ENCODE measurements at places on chromosomes 7 and 10. TPM values are rescaled to one million over a fixed set of nuclear protein-coding genes. Genes with fewer than 3 reads are reported as not detected.

The HABP2 gene
- total RNA-seq, result not detected

The GRM3 gene
- not detected for total RNA-seq

The NOBOX gene
- not detected for total RNA-seq

The KCNIP2 gene
- total RNA-seq, result 2.7 TPM

DNA sequence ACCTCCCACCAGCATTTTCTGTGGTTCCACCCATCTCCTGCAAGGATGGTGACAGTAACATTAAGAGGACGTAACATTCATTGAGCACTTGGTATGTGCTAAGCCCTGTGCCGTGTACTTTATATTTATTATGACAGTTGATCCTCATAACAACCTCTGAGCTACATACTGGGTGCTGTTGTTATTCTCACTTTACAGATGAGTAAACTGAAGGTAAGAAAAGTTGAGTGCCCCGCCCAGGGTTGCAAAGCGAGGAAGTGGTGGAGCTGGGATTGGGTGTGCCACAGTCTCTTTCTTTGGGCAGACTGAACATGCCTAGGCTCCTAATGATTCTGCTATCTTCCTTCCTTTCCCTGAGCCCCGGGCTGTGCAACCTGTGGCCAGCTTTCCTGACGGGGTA, 107.4 kb downstream of the SH3PXD2A start:
- DNase-seq, result no peak

- no peak for DNase-seq
Measured at GRCh38 chr10:110258542-110258941, 46.2 kb downstream of the SMNDC1 start.

DNA sequence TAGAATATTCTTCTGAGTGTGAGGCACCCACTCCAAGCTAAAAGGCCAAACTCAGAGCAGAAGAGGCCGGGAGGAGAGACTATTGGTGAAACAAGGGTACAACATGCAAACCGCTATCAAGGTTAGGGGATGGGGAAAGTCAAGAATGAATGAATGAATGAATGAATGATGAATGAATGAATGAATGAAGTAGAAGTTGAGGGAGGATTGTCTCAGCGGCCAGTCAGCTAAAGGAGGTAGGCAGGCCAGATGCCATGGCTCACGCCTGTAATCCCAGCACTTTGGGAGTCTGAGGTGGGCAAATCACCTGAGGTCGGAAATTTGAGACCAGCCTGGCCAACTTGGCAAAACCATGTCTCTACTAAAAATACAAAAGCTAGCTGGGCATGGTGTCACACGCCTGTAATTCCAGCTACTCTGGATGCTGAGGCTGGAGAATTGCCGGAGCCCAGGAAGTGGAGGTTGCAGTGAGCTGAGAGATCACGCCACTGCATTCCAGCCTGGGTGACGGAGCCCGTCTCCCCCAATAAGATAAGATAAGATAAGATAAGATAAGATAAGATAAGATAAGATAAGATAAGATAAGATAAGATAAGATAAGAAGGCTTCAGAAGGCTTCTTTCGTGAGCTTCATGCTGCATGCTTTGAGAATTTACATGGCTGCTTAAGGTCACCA, 250.8 kb downstream of the CCDC3 start:
- DNase-seq, result no peak

DNA sequence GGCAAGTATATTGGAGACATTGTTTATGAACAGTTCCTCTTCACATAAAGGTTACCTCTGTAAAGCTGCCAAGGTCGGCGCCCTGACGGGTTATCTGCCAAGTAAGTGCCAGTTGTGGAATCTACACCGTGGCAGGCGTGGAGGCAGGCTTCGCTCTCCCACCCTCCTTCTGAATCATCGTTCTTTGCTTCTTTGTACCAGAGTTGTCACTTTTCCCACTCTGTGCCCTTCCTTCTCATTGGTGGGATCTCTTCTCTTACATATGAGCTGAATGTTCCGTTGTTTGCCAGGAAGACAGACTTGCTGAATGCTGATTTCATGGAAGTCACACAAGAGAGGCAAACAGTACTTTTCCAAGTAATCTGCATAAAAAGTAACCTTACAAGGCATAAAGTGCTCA, 40.6 kb upstream of the PTPRZ1 start:
- DNase-seq, result no peak

DNA sequence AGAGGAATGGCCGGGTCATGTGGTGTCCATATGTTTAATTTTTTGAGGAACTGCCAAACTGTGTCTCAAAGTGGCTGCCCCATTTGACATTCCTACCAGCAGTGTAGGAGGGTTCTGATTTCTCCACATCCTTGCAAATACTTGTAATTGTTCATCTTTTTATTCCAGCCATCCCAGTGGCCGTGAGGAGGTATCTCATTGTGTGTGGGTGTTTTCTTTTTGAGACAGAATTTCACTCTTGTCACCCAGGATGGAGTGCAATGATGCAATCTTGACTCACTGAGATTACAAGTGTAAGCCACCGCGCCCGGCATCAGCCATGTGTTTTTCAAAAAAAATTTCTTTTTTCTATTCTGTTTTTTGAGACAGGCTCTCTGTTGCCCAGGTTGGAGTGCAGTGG, 38.7 kb upstream of the DLG5 start:
- DNase-seq, result peak; percentile 43

DNA sequence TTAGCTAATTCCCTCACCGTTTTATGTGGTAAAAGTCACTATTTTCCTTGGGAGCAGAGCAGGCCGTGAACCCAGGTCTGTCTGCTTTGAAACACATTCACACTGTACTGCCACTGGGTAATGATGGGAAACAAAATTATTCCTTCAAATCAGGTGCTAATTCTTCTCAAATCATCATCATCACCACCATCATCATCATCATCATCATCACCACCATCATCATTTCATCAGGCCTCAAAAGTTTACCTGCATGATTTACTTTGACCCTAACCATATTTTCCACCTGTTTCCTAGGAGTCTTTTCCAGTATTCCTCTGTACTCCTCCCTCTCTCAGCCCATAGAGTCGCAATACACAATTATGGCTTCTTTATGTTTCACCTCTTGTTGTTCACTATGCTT, 220.5 kb downstream of the GLI3 start:
- no peak for DNase-seq

- DNase-seq, result no peak
Measured at GRCh38 chr7:140669352-140669751, 3.4 kb upstream of the ADCK2 start.

Data from posterior vena cava (tissue), 2 donors.